Stimulated activated CD8-positive, alpha-beta memory T cell treated with anti-CD3 and anti-CD28 coated beads, Interleukin-4, amount 100 ng/mL, for 4 hours (primary cell): ENCODE measurements at places on chromosomes 6 and 20.

DNA sequence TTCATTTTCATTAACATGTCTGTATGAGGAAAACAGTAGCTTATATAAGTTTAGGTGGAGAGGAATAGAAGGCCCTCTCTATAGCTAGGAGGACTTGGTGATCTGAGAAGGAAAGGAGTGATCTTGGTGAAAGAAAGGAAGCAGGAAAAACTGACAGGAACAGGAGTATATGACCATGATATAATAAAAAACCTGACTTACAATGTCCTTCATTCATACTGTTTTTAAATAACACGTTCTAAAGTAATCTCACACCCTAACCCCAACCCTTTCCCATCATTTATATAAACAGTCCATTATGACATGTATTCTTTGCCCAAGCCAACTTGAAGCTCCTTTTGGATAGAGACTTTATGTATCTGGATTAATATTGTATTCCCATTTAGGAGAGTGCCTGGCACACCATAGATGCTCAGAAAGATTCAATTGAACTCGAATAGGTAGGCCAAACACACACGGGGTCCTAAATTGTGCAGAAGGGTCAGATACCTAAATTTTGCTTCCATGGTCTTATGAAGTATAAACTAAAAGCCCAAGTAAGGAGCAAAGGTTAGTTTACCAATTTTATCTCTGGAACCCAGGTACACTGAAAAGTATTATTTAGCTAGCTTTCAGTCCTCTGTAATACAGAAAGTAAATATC lies 75.9 kb downstream of the OR2B2 start:
- no peak for DNase-seq

- DNase-seq: no peak
These were observed 71.6 kb downstream of the NFATC2 start for GRCh38 chr20:51470907-51471411.

DNA sequence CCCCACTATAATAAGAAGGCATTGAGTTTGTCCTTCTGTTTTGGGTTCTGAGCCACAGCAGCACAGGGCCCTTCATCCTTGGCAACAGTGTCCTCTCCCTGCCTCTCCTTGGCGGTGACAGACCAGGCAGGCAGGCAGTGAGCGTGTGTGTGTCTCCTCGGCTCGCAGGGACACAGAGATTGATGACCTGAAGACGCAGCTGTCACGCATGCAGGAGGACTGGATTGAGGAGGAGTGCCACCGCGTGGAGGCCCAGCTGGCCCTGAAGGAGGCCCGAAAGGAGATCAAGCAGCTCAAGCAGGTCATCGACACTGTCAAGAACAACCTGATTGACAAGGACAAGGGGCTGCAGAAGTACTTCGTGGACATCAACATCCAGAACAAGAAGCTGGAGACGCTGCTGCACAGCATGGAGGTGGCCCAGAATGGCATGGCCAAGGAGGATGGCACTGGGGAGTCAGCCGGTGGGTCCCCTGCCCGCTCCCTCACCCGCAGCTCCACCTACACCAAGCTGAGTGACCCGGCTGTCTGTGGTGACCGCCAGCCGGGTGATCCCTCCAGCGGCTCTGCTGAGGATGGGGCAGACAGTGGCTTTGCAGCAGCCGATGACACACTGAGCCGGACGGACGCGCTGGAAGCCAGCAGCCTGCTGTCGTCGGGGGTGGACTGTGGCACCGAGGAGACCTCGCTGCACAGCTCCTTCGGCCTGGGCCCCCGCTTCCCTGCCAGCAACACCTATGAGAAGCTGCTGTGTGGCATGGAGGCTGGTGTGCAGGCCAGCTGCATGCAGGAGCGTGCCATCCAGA lies 24.0 kb downstream of the SDCBP2 start:
- DNase-seq: no peak

DNA sequence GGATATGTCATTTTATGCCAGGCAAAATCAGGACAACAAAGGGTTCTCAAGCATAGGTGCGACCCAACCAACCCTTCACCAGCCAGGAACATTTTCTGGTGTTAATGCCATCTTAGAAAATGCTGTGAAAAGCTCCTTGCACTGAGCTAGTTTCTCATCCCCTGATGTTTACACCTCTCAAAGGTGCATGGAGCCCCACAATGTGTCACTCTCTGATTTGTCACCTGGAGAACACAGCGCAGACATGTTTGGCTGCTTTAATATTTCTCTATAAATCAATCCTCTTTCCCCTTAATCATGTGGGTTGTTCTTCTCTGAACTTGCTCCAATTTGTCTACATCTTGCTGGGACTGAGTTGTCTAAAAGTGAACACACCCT lies 244.3 kb downstream of the TSHZ2 start:
- DNase-seq: no peak

DNA sequence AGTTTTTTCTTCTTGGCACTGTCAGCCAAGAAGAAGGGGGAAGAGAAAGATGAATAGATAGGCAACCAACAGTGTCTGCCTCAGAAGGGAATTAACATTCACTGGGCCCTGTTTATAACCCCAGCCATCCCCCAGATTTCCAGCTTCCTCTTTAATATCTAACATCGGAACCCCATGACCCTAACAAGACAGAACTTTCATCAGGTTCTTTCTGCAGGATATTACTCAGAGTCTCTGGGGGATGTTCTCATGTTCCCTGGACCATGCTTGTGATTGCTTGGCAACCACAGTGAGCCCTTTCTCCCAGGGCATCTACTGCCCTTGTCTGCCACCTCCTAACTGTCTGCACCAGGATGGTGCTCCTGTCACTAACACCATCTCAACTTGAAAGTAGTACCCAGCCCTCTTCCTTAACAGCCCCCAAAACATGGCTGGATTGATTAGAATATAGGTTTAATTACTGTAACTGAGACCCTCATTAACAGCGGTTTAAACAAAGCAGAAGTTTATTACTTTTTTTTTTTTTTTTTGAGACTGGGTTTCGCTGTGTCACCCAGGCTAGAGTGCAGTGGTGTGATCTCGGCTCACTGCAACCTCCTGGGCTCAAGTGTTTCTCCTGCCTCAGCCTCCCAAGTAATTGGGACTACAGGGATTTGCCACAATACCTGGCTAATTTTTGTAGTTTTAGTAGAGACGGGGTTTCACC lies 12.0 kb upstream of the PTPN1 start:
- DNase-seq: no peak

DNA sequence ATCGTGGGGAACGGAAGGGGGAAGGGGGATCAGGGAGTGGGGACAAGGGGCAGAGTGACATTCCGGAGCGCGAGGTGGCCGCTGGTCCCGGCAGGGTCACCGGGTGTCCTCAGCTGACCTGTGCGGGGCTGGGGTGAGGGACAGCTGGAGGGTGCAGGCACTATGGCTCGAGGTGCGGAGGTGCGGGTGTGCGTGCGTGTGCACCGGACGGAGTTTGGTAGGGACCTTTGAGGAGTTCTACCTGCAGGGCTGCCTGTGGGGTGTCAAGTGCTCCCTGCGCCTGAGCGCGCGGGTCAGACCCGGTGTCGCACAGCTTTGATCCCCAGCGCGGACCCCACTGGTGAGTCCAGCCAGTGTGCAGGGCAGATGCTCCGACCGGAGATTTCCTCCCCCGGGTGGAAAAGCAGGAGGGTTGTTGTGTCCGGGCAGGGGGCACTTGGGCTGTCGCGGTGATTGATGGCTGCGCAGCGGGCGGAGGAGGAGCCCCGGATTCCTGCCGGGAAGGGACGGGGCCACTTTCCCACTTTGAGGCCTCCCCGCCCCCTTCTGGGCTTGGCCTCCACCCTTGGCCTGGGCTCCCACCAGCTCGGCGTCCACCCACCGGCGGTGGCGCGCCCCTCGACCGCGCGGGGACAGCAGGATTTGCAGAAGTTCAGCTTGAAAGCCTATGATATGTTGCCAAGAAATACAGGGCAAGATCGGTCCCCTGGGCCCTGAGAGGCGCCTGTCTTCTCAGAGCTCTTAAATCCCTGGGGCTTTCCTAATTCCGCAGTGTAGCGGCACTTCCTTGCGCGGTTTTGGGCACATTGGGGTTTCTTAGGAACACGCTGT lies 658 bp downstream of the RIN2 start:
- no peak for DNase-seq

DNA sequence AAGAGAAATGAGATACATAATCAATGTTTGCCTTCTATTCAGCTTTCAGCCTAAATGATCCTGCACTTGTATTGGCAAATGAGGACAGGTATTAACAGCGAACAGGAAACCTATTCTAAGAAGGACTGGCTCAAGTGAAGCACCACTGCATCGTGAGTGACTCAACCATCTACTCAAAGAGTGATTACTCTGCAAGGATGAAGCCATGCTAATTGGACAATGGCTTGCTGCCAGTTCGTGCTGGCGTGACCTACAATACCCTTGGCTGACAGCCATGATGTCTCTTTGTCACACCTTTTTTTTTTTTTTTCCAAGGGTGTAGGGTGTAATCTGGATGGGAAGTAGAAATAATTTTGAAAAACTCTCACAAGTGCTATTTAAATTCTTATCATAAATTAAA lies 104.9 kb downstream of the GJA10 start:
- DNase-seq: no peak

DNA sequence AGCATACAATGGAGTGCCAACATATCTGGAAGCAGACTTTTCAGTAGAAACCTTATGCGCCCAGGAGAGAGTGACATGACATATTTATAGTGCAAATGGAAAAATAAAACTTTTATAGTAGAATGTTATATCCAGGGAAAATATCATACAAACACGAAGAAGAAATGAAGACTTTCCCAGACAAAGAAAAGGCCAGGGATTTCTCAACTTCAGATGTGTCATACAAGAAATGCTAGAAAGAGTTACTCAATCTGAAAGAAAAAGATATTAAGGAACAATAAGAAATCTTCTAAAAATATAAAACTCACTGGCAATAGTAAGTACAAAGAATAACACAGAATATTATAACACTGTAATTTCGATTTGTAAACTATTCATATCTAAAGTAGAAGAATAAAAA lies 1269.3 kb downstream of the GRIK2 start:
- no peak for DNase-seq

- DNase-seq: no peak
These were observed 24.6 kb downstream of the DST start for GRCh38 chr6:56618050-56618449.

- no peak for DNase-seq
These were observed 35.5 kb downstream of the NSFL1C start for GRCh38 chr20:1431158-1431557.

DNA sequence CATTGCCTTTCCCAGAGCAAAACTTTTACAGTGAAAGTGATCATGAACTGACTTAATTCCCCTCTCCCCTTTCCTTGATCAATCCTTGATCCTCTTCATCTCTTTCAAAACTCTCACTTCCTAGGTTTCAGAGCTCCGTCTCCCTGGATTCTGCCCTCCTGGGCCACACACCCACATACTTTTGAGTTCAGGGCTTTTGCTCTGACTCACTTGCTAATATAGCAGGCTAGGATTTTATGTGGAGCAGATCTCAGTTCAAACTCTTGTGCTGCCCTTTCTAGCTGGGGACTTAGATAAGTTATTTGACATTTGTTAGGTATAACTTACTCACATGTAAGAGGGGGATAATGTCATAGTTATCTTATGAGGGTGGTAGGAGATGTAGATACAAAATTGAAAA lies 109.1 kb upstream of the MLIP start:
- no peak for DNase-seq

DNA sequence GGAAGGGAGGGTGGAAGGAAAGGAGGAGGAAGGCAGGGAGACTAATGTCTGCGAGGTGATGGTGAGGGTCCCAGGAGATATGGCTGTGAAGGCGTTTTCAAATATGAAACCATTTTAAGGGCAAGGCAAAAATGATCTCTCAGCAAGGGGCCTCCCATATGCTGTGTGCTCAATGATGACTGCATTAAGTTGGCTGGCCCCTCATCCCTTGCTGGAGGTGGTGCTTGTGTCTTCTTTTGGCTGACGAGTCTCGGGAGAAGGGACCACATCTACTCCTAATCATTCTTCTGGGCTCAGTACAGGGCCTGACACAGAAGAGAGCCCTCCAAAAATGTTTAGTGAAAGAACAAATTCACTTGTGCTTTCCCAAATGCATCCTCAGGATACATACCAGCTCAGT lies 23.0 kb upstream of the MRPS18A start:
- DNase-seq: no peak

DNA sequence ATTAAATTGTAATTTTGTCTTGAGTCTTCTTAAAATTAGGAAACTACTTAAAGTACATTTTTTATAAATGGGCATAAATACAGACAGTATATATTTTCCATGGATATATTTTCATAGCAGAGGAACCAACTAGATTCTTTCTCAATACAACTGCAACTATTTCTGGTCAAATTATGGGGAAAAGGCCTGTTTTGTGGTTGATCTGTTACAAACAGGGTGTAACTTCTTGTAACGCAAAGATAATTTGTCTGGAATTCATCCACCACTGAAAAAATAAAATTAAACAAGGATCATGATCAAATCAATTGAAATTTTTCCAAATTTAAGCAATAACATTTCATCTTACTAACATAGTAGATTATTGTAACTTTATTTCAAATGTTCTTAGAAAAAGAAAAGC lies 67.2 kb upstream of the RNF146 start:
- DNase-seq: no peak

DNA sequence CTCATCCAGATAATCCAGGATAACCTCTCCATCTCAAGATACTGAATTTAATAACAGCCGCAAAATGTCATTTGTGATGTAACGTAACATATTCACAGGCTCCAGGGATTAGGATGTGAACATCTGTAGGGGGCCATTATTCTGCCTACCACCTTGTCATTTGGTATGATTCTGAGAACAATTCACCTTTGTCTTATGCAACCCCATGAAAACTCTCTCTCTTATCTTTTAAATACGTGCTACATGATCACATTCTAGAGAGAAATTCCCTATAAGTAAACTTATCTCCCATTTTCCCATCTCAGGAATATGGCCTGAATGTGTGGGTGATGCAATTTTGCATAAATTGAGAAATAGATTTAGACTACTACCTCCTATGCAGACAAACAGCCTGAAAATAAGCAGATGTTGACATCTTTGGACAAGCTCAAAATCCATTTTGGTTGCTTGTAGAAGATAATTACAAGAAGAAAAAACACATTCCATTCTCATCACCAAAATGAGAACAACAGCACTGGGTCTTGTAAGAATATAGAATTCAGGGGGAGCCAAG lies 255.4 kb upstream of the STXBP5 start:
- no peak for DNase-seq

- DNase-seq: no peak
These were observed 150.4 kb downstream of the MYLK4 start for GRCh38 chr6:2600363-2600762.

DNA sequence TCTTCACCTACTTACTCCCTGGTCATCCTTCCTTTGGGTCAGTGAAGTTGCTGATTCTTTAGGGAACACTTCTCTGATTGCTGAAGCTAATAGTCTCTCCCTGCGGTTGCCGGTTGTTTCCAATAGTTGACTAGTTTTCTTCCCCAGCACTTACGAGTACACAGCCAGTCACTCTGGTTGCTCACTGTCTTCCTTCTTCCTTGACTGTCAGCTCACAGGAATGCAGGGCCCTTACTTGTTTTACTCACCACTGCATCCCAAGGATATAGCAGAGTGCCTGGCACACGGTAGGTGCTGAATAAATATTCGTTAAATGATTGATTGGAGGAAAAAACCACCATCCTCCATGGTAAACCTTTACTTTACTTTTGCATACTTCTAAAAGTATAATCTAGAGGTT lies 345.0 kb downstream of the QKI start:
- DNase-seq: no peak

- no peak for DNase-seq
These were observed 50.7 kb downstream of the TASP1 start for GRCh38 chr20:13588049-13588448.
